ENCODE measurements at places on chromosomes 2 and 18. TPM values are rescaled to one million over a fixed set of nuclear protein-coding genes. Genes with fewer than 3 reads are reported as not detected.

The TPO gene
- 7.1 TPM for total RNA-seq

GRCh38 chr2:220040346-220040745 is 412.9 kb downstream of the SLC4A3 start:
- no peaks in the 10 kb centered on the region for H3K4me1 ChIP-seq
- no peak overlapping the region for H3K27ac ChIP-seq
- no peak for DNase-seq
- H3K4me3 ChIP-seq: no peak overlapping the region
- H3K27me3 ChIP-seq: peaks cover 9% of the 10 kb centered on the region

GRCh38 chr2:32553829-32554432 is 73.9 kb upstream of the TTC27 start:
- H3K27me3 ChIP-seq: no peaks in the 10 kb centered on the region

The SP5 gene
- total RNA-seq: 0.44 TPM

DNA sequence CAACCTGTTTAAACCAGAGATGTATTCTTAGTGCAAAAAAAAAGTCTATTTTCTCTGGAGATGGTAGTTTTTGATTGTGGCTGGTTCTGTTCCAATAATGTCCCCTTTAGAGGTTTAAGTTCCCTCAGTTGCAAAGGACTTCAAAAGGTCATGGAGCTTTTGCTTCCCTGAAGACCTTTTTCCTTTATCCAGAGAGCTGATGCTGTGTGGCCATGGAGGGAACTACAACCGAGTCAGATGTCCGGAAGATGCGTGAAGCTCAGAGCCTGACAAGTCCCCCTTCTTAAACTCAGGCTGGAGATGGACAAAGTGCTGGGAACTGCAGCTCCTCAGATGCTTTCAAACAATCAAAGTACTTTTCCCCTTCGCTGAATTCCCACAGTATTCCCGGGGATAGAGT is 176.1 kb downstream of the TMEM18 start:
- H3K4me1 ChIP-seq: no peaks in the 10 kb centered on the region
- no peaks in the 10 kb centered on the region for H3K36me3 ChIP-seq
- peaks cover 76% of the 10 kb centered on the region for H3K27me3 ChIP-seq
- DNase-seq: no peak
- H3K27ac ChIP-seq: no peak overlapping the region

DNA sequence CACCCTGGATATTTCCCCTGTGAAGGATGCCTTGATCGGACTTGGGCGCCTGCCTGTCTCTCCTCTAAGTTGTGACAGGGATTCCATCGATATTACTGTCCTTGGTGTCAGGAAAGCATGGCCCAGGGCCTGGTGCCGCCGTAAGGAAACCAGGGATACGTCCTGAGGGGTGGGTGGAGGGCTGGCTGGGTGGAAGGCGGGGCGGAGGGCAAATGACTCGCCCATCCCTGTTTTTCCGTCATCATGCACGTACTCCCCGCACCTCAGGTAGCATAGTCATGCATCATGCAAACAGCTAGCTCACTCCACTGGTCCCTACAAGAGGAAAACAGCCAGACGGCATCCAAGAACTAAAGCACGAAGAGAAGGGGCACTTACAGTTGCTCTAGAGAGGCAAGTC is 57.1 kb downstream of the PXDN start:
- H3K27ac ChIP-seq: no peak overlapping the region
- no peak for DNase-seq
- H3K36me3 ChIP-seq: peaks cover 31% of the 10 kb centered on the region

The MOGAT1 gene
- total RNA-seq: 0.44 TPM

DNA sequence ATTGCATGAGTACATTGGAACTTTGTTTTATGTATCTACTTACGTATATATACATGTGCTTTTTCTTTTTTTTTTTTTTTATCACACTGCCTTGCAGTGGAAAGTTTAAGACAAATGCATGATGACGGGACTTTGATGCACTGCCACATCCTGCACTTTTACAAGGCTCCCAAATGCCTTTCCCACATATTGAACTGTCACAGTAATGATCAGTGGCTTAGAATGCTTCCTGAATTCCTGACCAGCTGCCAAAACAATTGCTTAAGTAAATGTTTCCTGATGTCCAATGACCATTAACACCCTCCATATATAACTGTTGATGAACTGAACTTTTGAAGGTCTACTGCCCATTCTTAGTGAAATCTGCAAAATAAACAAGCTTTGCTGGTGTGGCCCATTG is 60.2 kb downstream of the LYPD6B start:
- H3K4me1 ChIP-seq: no peaks in the 10 kb centered on the region
- DNase-seq: no peak
- H3K27ac ChIP-seq: no peak overlapping the region
- no peak overlapping the region for H3K4me3 ChIP-seq

DNA sequence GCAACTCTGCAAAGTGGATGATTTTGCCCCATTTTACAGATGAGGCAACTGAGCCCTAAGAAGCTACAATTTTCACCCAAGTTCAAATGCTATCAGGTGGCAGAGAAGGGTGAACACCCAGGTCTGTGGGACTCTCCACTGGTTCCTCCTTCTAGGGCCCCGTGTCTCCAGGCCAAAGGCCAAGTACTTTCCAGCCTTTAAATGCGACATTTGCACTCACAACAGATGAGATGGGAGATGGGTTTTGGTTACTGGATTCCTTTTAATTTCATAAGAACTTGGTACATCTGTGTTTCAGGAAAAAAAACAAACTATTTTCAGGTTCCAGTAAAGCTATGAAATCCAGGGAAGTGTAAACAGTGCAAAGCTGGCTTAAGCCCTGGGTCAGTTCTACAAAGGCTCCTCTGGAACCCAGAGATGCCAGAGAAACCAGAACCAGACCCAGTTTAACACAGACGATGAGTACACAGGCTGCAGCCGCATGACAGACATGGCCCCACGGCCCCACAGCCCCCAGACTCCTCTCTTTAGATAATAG is 361.7 kb downstream of the ANAPC1 start:
- no peaks in the 10 kb centered on the region for H3K27me3 ChIP-seq
- no peak for DNase-seq
- no peaks in the 10 kb centered on the region for H3K36me3 ChIP-seq
- peak overlapping the region; percentile 40 for H3K27ac ChIP-seq
- no peak overlapping the region for H3K4me3 ChIP-seq

The ANKRD30BL gene
- not detected for total RNA-seq

The LAMA1 gene
- total RNA-seq: not detected

DNA sequence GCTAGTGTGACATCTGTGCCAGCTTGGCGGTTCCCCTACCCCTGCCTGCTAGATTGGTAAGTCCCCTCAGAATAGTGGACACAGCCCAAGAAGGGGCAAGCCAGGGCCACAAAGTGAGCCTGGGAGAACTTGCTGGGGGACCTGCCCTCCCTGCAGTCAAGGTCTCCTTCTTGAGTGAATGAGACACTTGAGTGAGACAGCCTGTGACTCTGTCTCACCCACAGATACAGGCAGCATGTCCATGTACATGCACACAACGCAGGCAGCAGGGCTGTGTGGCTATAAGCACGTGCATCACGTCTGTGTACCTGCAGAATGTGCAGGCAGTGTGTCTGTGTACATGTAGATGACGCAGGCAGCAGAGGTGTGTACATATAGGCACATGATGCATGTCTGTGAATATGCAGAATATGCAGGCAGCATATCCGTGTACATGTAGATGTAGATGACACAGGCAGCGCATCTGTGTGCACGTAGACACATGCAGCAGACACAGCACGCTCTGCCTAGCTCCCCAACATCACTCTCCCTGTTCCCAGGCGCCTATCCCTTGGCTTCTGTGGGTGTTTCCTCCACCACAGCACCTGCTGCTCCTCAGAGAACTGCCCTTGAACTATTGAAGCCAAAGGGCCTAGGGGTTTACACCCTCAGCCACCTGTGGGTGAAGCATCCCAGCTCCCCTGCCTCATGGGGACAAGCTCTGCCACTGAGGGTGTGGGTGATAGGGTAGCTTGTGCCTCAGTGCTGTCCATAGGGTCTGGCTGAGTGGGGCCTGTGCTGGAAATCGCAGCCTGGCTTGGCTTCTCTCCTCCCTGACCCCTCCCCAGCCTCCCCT is 147.2 kb upstream of the TWIST2 start:
- no peaks in the 10 kb centered on the region for H3K36me3 ChIP-seq
- DNase-seq: no peak
- H3K4me1 ChIP-seq: peaks cover 59% of the 10 kb centered on the region
- no peaks in the 10 kb centered on the region for H3K27me3 ChIP-seq
- H3K27ac ChIP-seq: peak overlapping the region; percentile 67
- no peak overlapping the region for H3K4me3 ChIP-seq

- H3K4me1 ChIP-seq: peaks cover 65% of the 10 kb centered on the region
- peak within 1 kb of the TSS; percentile 93 for H3K27ac ChIP-seq
- peak; percentile 69 for DNase-seq
- H3K4me3 ChIP-seq: peak within 1 kb of the TSS; percentile 97
- peaks cover 17% of the 10 kb centered on the region for H3K36me3 ChIP-seq
Measured at GRCh38 chr2:61017556-61018317, at the start of the genes PEX13 and PUS10. Gene PEX13, plus strand, starts transcription at chr2:61017720. Its CDS starts 40 bp downstream, at chr2:61017760. Gene PUS10, minus strand, starts transcription at chr2:61018255. Its CDS starts 6,365 bp downstream, at chr2:61011890.

DNA sequence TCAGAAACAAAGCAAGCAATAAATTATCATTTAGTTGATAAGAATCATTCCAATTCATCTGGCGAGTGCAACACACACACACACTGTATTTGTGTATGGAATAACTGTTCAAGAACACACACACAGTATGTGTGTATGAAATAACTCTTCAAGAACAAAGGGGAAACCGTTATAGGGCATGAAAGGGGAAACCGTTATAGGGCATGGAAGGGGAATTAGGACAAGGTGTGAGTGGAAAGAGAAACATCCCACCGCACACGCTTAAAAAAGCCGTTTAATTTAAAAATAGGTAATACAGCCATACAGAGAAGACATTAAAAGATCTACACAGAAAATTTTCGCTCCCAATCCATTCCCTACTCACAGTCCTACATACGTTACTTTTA is 607 bp upstream of the TSN start:
- peak overlapping the region; percentile 93 for H3K4me3 ChIP-seq
- peak overlapping the region; percentile 79 for H3K27ac ChIP-seq
- H3K36me3 ChIP-seq: peaks cover 9% of the 10 kb centered on the region
- H3K4me1 ChIP-seq: peaks cover 37% of the 10 kb centered on the region

The MC4R gene
- not detected for total RNA-seq

The RGPD3 gene
- total RNA-seq: not detected

GRCh38 chr18:69567813-69568488 is 167.3 kb downstream of the DOK6 start:
- H3K27me3 ChIP-seq: no peaks in the 10 kb centered on the region
- no peak overlapping the region for H3K4me3 ChIP-seq
- H3K27ac ChIP-seq: no peak overlapping the region
- DNase-seq: no peak
- peaks cover 4% of the 10 kb centered on the region for H3K36me3 ChIP-seq

DNA sequence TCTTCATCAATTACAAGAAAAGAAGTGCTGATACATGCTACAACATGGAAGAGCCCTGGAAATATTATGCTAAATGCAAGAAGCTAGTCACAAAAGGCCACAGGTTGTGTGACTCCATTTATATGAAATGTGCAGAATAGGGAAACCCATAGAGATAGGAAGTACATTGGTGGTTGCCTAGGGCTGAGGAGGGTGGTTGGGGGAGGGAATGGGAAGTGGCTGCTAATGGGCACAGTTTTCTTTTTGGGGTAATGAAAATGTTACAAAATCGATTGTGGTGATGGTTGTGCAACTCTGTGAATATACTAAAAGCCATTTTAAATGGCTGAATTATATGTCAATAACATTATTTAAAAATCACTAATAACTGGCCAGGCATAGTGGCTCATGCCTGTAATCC is 24.3 kb upstream of the RESP18 start:
- H3K27ac ChIP-seq: no peak overlapping the region
- peaks cover 76% of the 10 kb centered on the region for H3K27me3 ChIP-seq
- H3K4me1 ChIP-seq: peaks cover 12% of the 10 kb centered on the region
- no peak overlapping the region for H3K4me3 ChIP-seq
- DNase-seq: no peak

DNA sequence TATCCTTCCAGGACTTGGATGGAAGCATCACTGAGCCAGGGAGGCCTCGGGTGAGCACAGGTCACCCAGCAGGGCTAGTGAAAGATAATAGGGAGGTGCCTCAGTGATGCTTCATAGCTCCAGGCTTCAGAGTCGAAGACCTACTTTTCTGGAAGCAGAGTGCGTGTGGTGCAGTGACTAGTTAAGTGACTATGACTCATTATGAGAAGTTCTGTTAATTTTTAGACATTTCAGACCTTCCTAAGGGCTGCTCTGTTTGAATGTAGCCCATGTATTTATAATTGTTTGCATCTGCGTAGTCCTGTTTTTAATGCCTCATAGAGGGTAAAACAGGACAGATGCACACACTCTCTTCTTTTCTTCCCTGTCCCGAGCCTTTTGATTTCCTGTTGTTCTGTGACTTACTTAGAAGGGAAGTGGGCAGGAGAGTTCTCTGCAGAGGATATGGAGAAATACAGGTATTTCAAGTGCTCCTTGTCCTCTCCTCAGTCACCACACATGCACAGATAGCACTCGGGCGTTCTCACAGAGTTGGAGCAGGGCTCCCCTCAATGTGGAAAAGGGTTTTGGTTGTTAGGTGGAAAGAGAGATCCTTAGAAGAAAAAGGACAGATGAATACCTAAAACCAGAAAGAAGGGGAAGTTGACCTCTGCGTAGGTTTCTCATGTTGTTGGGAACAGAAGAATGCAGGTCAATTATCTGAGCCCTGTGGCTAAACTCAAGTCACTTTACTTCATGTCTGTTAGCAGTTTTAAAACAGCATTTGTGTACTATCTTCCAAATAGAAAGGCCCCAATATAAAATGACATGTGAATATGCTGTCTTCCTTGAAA is 34.7 kb downstream of the RALB start:
- H3K27ac ChIP-seq: no peak overlapping the region
- DNase-seq: no peak
- H3K4me3 ChIP-seq: no peak overlapping the region
- H3K36me3 ChIP-seq: peaks cover 24% of the 10 kb centered on the region
- H3K4me1 ChIP-seq: peaks cover 35% of the 10 kb centered on the region

The FRZB gene
- 2.2 TPM for total RNA-seq

GRCh38 chr2:28392297-28393113 is at the start of gene FOSL2:
Gene FOSL2, plus strand, starts transcription at chr2:28392858. Its CDS starts 863 bp downstream, at chr2:28393721.
- H3K4me1 ChIP-seq: peaks cover 66% of the 10 kb centered on the region
- no peaks in the 10 kb centered on the region for H3K36me3 ChIP-seq
- DNase-seq: peak; percentile 96
- H3K4me3 ChIP-seq: peak within 1 kb of the TSS; percentile 84

DNA sequence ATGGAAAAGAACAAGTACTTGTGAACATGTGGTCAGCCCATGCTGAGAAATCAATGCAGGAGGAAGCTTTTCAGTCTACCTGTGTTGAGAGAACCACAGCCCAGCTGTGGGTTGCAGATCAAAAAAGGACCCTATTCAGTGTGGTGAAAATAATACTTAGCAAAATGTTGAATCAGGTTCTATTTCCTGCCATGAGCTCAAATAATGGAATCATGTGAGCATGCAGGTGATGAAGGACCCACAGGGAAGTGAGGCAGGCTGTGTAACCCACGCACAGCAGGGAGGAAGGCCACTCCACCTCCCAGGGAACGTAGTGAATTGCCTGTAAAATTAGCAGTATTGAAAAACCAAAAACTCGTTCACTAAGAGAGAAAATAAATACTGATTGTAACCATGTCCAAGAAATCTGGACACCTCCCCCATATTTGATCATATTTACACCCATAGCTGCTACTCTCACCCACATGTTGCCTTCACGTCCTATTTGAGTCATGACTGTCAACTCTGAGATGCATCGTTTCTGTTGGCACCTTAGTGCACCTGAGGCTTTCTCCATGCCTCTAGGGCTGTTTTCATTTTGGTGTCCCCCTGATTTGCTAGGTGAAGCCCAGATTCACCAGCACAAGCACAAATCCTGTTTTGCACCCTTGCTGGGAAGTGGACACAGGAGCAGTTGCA is 20.5 kb upstream of the BCL2L11 start:
- no peaks in the 10 kb centered on the region for H3K36me3 ChIP-seq
- no peak for DNase-seq
- no peaks in the 10 kb centered on the region for H3K27me3 ChIP-seq
- H3K4me3 ChIP-seq: no peak overlapping the region
- no peak overlapping the region for H3K27ac ChIP-seq
